ENCODE measurements at places on chromosomes 2 and 18.
A peak's percentile ranks its signal among the peaks of the same experiment; 100 is the strongest.

DNA sequence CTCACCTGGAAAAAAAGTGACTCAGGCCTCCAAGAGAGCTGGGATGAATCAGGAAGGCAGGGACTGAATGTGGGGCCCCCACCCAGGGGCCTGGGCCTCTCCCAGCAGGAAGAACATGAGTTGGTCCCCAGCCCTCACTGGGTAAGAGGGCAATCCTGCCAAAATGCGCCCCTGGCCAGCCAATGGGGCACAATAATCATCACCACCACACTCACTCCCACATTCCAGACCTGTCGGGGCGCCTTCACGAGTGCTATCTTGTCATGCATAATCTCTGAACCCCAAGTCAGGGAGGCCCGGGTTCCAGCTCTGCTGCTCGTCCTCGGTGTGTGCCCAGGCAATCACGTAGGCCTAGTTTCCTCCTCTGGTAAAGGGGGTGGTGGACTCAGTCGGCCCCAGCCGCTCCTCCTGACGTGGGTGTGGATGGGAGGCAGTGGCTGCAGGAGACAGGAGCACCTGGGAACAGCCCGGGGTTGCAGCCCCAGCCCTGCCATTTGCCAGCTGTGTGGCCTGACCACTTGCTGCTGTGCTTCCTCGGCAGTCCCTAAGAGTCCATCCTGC, 115.1 kb downstream of the CYP26B1 start:
- no peak overlapping the region for H3K4me3 ChIP-seq
- no peaks in the 10 kb centered on the region for H3K4me1 ChIP-seq
- peak; percentile 79 for DNase-seq
- no peak overlapping the region for H3K27ac ChIP-seq

- no peaks in the 10 kb centered on the region for H3K36me3 ChIP-seq
- no peak overlapping the region for H3K27ac ChIP-seq
- H3K4me1 ChIP-seq, result peaks cover 9% of the 10 kb centered on the region
These were observed 476.1 kb downstream of the LPIN1 start for GRCh38 chr2:12222554-12222953.

DNA sequence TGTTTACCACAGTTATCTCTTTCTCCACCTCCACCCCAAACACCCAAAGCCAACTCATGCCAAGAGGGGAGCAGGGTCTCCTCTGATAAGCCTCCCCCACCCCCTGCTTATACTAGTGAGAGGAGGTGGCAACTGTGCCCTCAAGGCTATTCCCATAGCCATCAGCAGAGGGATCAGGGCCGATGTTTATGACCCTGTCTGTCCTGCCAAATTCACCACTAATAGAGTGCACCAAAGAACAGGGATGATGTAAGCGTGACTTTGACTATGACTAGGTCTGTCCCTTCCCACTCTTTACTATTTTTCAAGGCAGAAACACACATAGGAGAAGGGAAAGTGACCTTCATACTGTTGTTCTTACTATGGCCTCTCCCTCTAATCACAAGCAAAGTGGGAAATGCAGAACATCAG, 74.6 kb downstream of the CLHC1 start:
- H3K27me3 ChIP-seq, result no peaks in the 10 kb centered on the region
- no peak overlapping the region for H3K4me3 ChIP-seq
- peaks cover 61% of the 10 kb centered on the region for H3K4me1 ChIP-seq
- DNase-seq, result peak; percentile 30
- H3K27ac ChIP-seq, result peak overlapping the region; percentile 90

- no peaks in the 10 kb centered on the region for H3K27me3 ChIP-seq
- DNase-seq, result no peak
- H3K36me3 ChIP-seq, result peaks cover 14% of the 10 kb centered on the region
- no peak overlapping the region for H3K27ac ChIP-seq
- no peak overlapping the region for H3K4me3 ChIP-seq
- H3K4me1 ChIP-seq, result no peaks in the 10 kb centered on the region
These were observed 33.8 kb downstream of the SMC6 start for GRCh38 chr2:17719562-17720371.

DNA sequence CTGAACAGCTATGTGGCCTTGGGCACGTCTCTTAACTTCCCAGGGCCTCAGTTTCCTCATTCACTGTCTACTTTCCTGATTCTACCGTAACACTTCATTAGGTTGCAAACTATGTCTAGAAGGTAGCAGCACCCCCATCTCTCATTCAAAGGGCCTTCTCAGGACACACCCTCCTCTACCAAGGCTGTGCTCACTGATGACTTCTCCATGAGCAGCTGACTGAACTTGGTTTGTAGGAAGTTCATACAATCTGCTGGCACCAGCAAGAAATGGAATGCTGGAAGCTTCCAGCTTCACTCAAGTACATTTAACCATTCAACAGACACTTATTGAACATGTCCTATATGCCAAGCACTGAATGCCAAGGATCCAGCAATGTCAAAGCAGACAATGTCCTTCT, 250.8 kb upstream of the CTAGE1 start:
- peak overlapping the region; percentile 85 for H3K27ac ChIP-seq
- H3K4me1 ChIP-seq, result peaks cover 48% of the 10 kb centered on the region
- no peak for DNase-seq
- H3K4me3 ChIP-seq, result no peak overlapping the region
- no peaks in the 10 kb centered on the region for H3K27me3 ChIP-seq
- no peaks in the 10 kb centered on the region for H3K36me3 ChIP-seq

GRCh38 chr18:76401498-76401897, 93.5 kb downstream of the ZNF516 start:
- H3K4me1 ChIP-seq, result peaks cover 6% of the 10 kb centered on the region
- no peak overlapping the region for H3K27ac ChIP-seq
- H3K27me3 ChIP-seq, result no peaks in the 10 kb centered on the region
- no peak for DNase-seq

DNA sequence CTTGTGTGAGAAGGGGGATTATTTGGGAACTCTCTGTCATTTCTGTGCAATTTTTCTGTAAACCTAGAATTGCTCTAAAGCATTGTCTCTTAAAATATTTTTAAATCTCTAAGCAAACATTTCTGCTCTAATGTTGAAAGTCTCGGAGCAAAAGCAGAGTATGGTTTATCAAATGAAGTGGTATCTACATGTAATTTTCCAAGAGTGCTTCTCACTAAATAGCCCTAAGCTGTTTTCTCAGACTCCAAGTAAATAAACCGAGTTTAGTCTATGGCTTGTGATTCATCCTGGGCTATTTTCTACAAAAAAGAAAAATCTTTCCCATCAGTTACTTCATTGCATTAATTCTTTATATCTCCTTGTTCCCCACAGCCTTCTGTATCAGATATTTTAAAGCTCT, 90.8 kb downstream of the METTL4 start:
- H3K4me1 ChIP-seq, result peaks cover 12% of the 10 kb centered on the region
- H3K27ac ChIP-seq, result peak overlapping the region; percentile 20
- H3K4me3 ChIP-seq, result no peak overlapping the region
- H3K27me3 ChIP-seq, result peaks cover 9% of the 10 kb centered on the region
- no peak for DNase-seq

DNA sequence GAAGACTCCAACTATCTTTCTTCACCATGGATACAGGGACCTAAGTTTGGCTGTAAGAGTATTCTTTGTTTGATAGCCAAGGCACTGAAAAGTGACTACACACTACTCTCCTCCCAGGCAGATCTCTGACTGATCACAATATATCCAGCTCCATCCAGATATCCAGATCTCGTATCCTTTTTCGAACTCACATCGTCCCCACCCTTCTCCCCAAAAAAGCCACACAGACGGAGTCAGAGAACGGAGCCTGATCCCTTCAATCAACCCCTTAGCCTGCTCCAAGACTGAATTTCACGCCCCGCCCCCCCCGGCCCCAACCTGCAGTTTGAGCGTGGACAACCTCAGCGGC, 533 bp downstream of the DHX57 start:
- no peak for DNase-seq
- peaks cover 21% of the 10 kb centered on the region for H3K4me1 ChIP-seq
- peak overlapping the region; percentile 93 for H3K4me3 ChIP-seq
- H3K27me3 ChIP-seq, result no peaks in the 10 kb centered on the region
- peaks cover 13% of the 10 kb centered on the region for H3K36me3 ChIP-seq

- no peaks in the 10 kb centered on the region for H3K36me3 ChIP-seq
- DNase-seq, result no peak
- H3K4me1 ChIP-seq, result peaks cover 11% of the 10 kb centered on the region
- no peak overlapping the region for H3K4me3 ChIP-seq
These were observed 30.6 kb upstream of the GCC2 start for GRCh38 chr2:108418416-108418815.

GRCh38 chr2:173062801-173063200, 12.8 kb upstream of the MAP3K20 start:
- no peak overlapping the region for H3K27ac ChIP-seq
- DNase-seq, result no peak
- peaks cover 22% of the 10 kb centered on the region for H3K4me1 ChIP-seq
- peaks cover 2% of the 10 kb centered on the region for H3K36me3 ChIP-seq
- H3K4me3 ChIP-seq, result no peak overlapping the region

DNA sequence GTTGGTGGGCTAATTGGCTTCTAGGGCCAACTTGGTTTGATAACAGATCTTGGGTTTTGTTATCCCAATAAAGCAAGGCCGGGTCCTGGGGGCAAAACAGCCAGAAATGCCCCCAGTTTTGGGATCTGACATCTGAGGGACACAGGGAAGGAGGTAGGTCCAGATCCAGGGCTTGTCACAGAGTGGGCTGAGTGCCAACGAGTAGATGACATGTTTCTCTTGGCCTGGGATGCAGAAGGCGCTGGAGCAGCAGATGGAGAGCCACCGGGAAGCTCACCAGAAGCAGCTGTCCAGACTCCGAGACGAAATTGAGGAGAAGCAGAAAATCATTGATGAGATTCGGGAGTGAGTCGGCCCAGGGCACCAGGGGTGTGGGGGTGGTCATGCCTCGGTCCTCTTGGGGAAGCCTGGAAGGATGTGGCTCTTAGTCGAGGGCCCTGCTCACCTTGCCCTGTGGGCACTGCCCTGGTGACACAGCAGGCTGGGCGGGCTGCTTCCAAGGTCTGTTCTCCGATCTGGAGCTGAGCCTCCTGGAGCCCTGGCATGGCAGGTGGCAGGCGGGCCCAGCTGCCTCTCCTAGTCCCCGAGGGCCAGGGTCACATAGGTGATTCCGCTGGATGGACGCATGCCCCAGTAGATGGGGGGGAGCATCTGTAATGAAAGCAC, 40.2 kb upstream of the LYPD6B start:
- H3K4me3 ChIP-seq, result no peak overlapping the region
- H3K27me3 ChIP-seq, result no peaks in the 10 kb centered on the region
- peaks cover 11% of the 10 kb centered on the region for H3K36me3 ChIP-seq
- no peak overlapping the region for H3K27ac ChIP-seq

- no peaks in the 10 kb centered on the region for H3K36me3 ChIP-seq
- H3K4me3 ChIP-seq, result no peak overlapping the region
- peaks cover 17% of the 10 kb centered on the region for H3K4me1 ChIP-seq
- DNase-seq, result no peak
- no peaks in the 10 kb centered on the region for H3K27me3 ChIP-seq
These were observed 76.7 kb downstream of the TGIF1 start for GRCh38 chr18:3526421-3527354.

GRCh38 chr2:213315168-213315876, 31.1 kb downstream of the SPAG16 start:
- H3K36me3 ChIP-seq, result peaks cover 27% of the 10 kb centered on the region
- H3K4me3 ChIP-seq, result no peak overlapping the region

GRCh38 chr2:74496997-74497776, 2.2 kb downstream of the LBX2 start:
- peaks cover 39% of the 10 kb centered on the region for H3K27me3 ChIP-seq
- H3K36me3 ChIP-seq, result peaks cover 23% of the 10 kb centered on the region
- no peak for DNase-seq
- peaks cover 30% of the 10 kb centered on the region for H3K4me1 ChIP-seq
- H3K4me3 ChIP-seq, result peak overlapping the region; percentile 76

GRCh38 chr18:78579854-78580577, 399.6 kb upstream of the SALL3 start:
- no peak for DNase-seq
- H3K36me3 ChIP-seq, result no peaks in the 10 kb centered on the region
- H3K4me1 ChIP-seq, result no peaks in the 10 kb centered on the region
- no peaks in the 10 kb centered on the region for H3K27me3 ChIP-seq
- no peak overlapping the region for H3K27ac ChIP-seq

DNA sequence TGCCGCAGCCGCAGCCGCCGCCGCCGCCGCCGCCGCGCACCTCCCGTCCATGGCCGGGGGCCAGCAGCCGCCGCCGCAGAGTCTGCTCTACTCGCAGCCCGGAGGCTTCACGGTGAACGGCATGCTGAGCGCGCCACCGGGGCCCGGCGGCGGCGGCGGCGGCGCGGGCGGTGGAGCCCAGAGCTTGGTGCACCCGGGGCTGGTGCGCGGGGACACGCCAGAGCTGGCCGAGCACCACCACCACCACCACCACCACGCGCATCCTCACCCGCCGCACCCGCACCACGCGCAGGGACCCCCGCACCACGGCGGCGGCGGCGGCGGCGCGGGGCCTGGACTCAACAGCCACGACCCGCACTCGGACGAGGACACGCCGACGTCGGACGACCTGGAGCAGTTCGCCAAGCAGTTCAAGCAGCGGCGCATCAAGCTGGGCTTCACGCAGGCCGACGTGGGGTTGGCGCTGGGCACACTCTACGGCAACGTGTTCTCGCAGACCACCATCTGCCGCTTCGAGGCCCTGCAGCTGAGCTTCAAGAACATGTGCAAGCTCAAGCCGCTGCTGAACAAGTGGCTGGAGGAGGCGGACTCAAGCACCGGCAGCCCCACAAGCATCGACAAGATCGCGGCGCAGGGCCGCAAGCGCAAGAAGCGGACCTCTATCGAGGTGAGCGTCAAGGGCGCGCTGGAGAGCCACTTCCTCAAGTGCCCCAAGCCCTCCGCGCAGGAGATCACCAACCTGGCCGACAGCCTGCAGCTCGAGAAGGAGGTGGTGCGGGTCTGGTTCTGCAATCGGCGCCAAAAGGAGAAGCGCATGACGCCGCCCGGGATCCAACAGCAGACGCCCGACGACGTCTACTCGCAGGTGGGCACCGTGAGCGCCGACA, 2.4 kb downstream of the POU3F3 start:
- H3K27ac ChIP-seq, result peak overlapping the region; percentile 90
- H3K27me3 ChIP-seq, result peaks cover 17% of the 10 kb centered on the region
- H3K4me1 ChIP-seq, result peaks cover 35% of the 10 kb centered on the region
- peak overlapping the region; percentile 86 for H3K4me3 ChIP-seq
- no peak for DNase-seq
- peaks cover 14% of the 10 kb centered on the region for H3K36me3 ChIP-seq

- H3K4me1 ChIP-seq, result peaks cover 4% of the 10 kb centered on the region
- DNase-seq, result no peak
- H3K27ac ChIP-seq, result no peak overlapping the region
- H3K36me3 ChIP-seq, result no peaks in the 10 kb centered on the region
These were observed 7.1 kb downstream of the NEUROD1 start for GRCh38 chr2:181673173-181673572.

GRCh38 chr18:23882616-23883276, 131.8 kb upstream of the TTC39C start:
- peaks cover 14% of the 10 kb centered on the region for H3K27me3 ChIP-seq
- no peaks in the 10 kb centered on the region for H3K36me3 ChIP-seq
- DNase-seq, result no peak
- H3K27ac ChIP-seq, result no peak overlapping the region
